Nephron progenitor cell (in vitro differentiated cells): ENCODE measurements at places on chromosomes 16 and 17.

GRCh38 chr16:17403859-17404545 is 66.8 kb downstream of the XYLT1 start:
- H3K36me3 ChIP-seq: peaks cover 5% of the 10 kb centered on the region
- H3K4me1 ChIP-seq: peaks cover 24% of the 10 kb centered on the region
- peaks cover 8% of the 10 kb centered on the region for H3K27me3 ChIP-seq
- no peak for DNase-seq
- no peak overlapping the region for H3K4me3 ChIP-seq
- no peak overlapping the region for H3K27ac ChIP-seq

- peaks cover 28% of the 10 kb centered on the region for H3K4me1 ChIP-seq
- peaks cover 26% of the 10 kb centered on the region for H3K27me3 ChIP-seq
- H3K27ac ChIP-seq: peak within 1 kb of the TSS; percentile 43
- no peak for DNase-seq
- peaks cover 2% of the 10 kb centered on the region for H3K36me3 ChIP-seq
Measured at GRCh38 chr16:28494121-28494851, at the start of gene APOBR. APOBR (plus strand) TSS chr16:28494643; CDS start chr16:28494682, 39 bp downstream.

DNA sequence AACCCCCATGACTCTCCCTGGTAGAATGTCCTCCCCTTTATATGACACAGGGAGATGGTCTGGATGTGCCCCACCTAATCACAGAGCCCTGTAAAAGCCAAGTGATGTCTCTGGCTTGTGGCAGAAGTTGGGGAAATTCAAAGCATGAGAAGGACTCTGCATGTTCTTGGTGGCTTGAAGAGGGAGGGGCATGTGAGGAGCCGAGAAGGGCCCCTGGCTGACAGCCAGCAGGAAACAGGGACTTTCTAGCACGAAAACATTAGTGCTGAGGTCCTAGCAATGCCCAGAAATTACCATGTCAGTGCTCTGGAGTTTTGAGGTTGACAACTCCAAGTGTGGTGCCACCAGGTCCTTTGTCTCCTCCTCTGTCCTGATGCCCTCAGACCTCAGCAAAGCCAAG is 75.9 kb downstream of the USP22 start:
- no peak for DNase-seq
- no peaks in the 10 kb centered on the region for H3K27me3 ChIP-seq

- no peak overlapping the region for H3K4me3 ChIP-seq
- H3K27me3 ChIP-seq: peaks cover 8% of the 10 kb centered on the region
- peaks cover 64% of the 10 kb centered on the region for H3K4me1 ChIP-seq
- H3K36me3 ChIP-seq: peaks cover 29% of the 10 kb centered on the region
- no peak for DNase-seq
Measured at GRCh38 chr17:73349138-73349537, 37.3 kb upstream of the CDC42EP4 start.

GRCh38 chr17:31096106-31096436 is 1.3 kb downstream of the NF1 start:
- H3K4me3 ChIP-seq: peak overlapping the region; percentile 94
- peaks cover 3% of the 10 kb centered on the region for H3K27me3 ChIP-seq
- peak overlapping the region; percentile 94 for H3K27ac ChIP-seq
- H3K36me3 ChIP-seq: peaks cover 27% of the 10 kb centered on the region
- no peak for DNase-seq
- H3K4me1 ChIP-seq: peaks cover 20% of the 10 kb centered on the region

- H3K4me3 ChIP-seq: no peak overlapping the region
- DNase-seq: no peak
- H3K27me3 ChIP-seq: peaks cover 15% of the 10 kb centered on the region
- H3K36me3 ChIP-seq: no peaks in the 10 kb centered on the region
- no peak overlapping the region for H3K27ac ChIP-seq
Measured at GRCh38 chr16:82062645-82063058, 27.6 kb downstream of the HSD17B2 start.

- no peak for DNase-seq
- peaks cover 44% of the 10 kb centered on the region for H3K4me1 ChIP-seq
- peak overlapping the region; percentile 54 for H3K4me3 ChIP-seq
- H3K27ac ChIP-seq: no peak overlapping the region
- H3K27me3 ChIP-seq: peaks cover 97% of the 10 kb centered on the region
Measured at GRCh38 chr17:36731811-36732210, 130.4 kb downstream of the MRM1 start.

DNA sequence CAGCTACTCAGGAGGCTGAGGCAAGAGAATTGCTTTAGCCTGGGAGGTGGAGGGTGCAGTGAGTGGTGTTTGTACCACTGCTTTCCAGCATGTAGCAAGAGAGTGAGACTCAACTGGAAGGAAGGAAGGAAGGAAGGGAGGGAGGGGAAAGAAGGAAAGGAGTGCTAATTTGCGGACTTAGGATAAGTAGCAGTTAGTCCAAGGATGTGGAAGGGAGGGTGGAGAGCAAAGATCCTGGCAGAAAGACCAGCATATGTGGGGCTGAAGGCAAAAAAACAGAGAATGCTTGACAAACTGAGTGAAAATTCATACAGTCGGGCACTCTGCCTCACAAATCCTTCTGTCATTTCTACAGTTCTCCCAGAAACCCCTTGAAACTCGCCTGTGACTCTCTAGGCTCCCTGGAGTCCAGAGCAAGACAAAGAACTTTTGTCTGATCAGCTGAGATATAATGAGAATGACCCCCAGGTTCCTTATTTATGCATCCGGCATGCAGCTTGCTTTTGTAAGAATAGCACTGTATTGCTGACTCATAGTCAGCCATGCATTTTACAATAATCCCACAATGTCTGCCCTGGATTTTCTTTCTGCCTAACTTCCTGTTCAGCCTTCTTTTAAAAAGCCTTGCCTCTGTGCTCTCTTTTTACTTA is 31.5 kb downstream of the CDK5RAP3 start:
- no peak overlapping the region for H3K4me3 ChIP-seq
- peak overlapping the region; percentile 79 for H3K27ac ChIP-seq
- H3K36me3 ChIP-seq: no peaks in the 10 kb centered on the region
- peaks cover 77% of the 10 kb centered on the region for H3K4me1 ChIP-seq

GRCh38 chr17:60314423-60314822 is 77.5 kb downstream of the USP32 start:
- peaks cover 4% of the 10 kb centered on the region for H3K27me3 ChIP-seq
- H3K36me3 ChIP-seq: peaks cover 28% of the 10 kb centered on the region
- H3K4me1 ChIP-seq: no peaks in the 10 kb centered on the region
- DNase-seq: no peak

- H3K4me3 ChIP-seq: no peak overlapping the region
- peaks cover 8% of the 10 kb centered on the region for H3K4me1 ChIP-seq
- DNase-seq: no peak
- peaks cover 3% of the 10 kb centered on the region for H3K27me3 ChIP-seq
- H3K36me3 ChIP-seq: peaks cover 85% of the 10 kb centered on the region
Measured at GRCh38 chr17:83037874-83038165, 41.6 kb upstream of the METRNL start.

DNA sequence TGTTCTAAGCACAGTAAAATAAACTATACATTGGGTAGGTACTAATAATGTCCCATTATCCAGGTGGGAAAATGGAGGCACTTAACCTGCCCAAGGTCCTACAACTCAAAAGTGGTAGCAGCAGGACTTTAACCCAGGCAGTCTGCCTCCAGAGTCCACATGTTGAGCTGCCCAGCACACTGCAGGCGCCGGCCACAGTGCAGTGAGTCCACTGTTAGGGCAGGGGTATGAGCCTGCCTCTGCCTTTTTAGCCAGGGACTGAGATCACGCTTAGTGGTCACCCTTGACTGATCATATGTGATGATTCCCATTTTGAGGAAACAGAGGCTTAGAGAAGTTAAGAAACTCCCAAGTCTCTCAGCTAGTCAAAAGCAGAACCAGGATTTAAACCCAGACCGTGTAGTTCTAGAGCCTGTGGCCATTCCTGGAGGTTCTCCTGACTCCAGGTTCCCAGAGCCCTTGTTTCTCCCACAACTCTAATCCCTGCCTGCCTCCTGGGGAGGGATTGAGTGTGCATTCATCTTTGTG is 8.4 kb downstream of the CES1 start:
- H3K27ac ChIP-seq: no peak overlapping the region
- DNase-seq: no peak
- no peak overlapping the region for H3K4me3 ChIP-seq
- peaks cover 1% of the 10 kb centered on the region for H3K4me1 ChIP-seq
